Stimulated activated CD8-positive, alpha-beta memory T cell treated with anti-CD3 and anti-CD28 coated beads, Interleukin-15, amount 100 ng/mL, for 1 hour (primary cell): ENCODE measurements at places on chromosomes 13 and 19.
A peak's percentile ranks its signal among the peaks of the same experiment; 100 is the strongest.

DNA sequence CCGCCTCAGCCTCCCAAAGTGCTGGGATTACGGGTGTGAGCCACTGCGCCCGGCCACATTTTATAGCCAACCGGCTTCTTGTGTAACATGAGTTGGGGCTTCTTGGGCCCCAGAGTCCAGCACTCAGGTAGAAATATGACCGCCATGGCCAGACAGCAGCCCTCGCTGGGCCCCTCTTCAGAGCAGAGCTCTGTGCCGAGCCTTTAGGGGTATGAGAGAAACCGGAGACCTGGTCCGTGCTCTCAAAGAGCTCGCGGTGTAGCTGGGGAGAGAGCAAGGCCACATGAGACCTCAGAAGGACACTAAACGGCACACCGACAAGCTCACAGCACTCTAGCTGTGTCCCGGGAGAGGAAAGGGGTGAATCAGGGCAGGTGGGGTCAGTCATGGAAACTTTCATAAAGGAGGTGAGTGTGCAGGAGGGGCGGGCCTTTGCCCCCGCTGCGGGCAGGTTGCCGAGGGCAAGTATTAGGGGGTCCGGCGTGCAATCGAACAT is 15.8 kb downstream of the ACTN4 start:
- no peak for DNase-seq

GRCh38 chr13:105627270-105627669 is 908.2 kb downstream of the EFNB2 start:
- no peak for DNase-seq

DNA sequence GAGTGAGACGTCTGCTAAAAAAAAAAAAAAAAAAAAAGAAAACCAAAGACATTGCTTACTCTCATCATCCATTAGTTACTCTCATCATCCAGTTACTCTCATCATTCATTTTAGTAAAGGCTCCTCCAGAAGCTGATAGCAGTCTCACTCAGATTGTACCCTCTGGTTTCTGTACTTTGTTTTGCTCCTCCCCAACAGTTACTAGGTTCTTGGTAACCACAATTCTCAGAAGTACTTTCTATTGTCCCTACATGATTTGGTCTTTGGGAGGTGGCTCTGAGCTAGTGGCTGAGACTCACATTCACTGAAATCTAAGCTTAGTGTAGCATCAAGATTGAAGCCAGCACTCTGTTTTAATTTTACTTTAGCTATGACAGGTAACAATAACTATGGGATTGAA is 14.3 kb downstream of the ERICH4 start:
- DNase-seq: no peak

GRCh38 chr13:113950451-113951245 is 23.2 kb downstream of the C13orf46 start:
- DNase-seq: no peak

DNA sequence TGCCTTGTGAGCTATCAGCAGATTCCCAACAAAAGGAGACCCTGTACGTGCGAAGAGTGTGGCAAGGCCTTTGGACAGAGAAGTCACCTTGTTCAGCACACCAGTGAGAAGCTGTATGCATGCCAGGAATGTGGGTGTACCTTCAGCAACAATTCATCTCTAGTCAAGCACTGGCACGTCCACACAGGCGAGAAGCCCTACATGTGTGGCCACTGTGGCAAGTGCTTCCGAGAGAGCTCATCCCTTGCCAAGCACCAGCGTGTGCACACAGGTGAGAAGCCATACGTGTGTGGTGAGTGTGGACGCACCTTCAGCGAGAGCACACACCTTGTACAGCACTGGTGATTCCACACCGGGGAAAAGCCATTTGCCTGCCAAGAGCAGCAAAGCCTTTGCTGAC is 7.6 kb upstream of the ZSCAN22 start:
- DNase-seq: no peak

GRCh38 chr19:55647732-55648584 is at the start of gene CCDC106:
CCDC106 (plus strand) TSS chr19:55648212; CDS start chr19:55649047, 835 bp downstream.
- DNase-seq: no peak

- DNase-seq: no peak
Measured at GRCh38 chr13:106163426-106163825, 372.0 kb downstream of the EFNB2 start.

- DNase-seq: peak; percentile 39
Measured at GRCh38 chr19:10000171-10000826, 10.0 kb downstream of the COL5A3 start.

DNA sequence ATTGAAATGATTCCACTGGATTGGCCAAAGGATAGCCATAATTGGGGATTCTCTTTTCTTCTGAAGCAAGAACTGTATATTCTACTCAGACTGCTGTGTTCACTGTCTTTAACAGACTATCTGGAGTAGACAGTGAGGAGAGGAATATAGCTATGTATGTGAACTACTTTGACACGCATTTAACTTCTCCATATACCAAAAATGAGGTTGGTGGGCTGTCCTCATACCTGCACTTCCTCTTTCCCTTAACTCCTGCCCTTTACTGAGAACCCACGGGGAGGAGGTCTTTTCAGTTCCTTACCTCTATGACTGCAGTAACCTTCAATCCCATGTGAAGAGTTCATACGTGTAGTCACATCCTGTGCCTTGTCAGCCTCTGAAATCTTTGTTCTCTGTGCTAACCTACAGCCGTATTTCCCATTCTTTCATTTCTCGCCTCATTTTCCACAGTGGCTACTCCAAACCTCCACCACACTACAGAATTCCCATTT is 305.8 kb downstream of the MTUS2 start:
- DNase-seq: no peak

GRCh38 chr13:31096654-31097302 is 64.9 kb downstream of the HSPH1 start:
- DNase-seq: no peak

DNA sequence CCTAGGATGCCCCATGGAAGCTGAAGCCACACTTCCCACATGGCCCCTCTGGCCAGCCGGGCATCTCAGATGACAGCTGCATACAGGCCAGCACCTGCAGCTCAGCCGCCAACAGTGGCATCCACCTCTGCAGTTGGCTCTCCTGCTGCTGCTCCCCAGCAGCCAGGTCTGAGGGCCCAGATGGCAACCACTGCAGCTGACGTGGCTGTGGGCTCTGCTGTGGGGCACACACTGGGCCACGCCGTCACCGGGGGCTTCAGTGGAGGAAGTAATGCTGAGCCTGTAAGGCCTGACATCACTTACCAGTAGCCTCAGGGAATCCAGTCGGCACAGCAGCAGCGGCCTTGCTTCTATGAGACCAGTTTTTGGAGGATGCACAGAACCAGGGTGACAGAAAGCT is 45.3 kb upstream of the LSM14A start:
- no peak for DNase-seq

DNA sequence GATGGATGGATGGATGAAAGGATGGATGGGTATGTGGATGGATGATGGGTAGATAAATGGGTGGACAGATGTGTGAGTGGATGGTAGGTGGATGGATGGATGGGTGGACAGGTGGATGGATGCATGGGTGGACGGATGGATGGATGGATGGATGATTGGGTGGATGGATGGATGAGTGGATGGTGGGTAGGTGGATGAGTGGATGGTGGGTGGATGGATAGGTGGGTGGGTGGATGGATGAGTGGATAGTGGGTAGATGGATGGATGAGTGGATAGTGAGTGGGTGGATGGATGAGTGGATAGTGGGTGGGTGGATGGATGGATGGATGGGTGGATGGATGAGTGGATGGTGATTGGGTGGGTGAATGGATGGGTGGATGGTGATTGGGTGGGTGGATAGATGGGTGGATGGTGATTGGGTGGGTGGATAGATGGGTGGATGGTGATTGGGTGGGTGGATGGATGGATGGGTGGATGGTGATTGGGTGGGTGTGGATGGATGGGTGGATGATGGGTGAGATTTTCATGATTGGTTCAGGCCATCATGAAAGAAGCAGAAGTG is 4.5 kb upstream of the RAX2 start:
- no peak for DNase-seq

GRCh38 chr13:111328574-111329410 is 8.3 kb downstream of the TEX29 start:
- no peak for DNase-seq
